ENCODE measurements at places on chromosomes 4 and X.

GRCh38 chr4:92864096-92864495, 560.3 kb downstream of the GRID2 start:
- DNase-seq = no peak

GRCh38 chr4:42824278-42824977, 68.1 kb upstream of the GRXCR1 start:
- DNase-seq = no peak

DNA sequence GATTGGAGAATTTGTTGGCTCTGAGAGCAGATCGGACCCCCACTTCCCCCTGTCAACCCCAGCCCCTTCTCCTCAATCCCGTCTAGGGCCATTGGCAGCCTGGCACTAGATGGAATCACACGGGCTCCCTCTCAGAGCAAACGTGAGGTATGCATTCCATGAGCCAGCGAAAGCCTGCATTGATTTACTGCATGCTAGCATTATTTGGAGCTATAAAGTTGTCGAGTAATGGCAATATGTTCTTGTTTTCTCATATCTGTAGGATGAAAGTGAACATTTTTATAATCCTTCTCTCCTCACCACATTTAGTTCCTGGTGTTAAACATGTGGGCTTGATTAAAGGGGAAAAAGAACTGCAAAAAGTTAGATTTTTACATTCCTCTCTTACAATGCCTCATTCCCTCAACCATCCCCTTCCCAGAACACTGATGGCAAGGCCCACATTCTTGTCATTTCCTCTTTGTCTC, 159.2 kb downstream of the SPRY1 start:
- DNase-seq = no peak

GRCh38 chr4:96916711-96917110, 1076.8 kb downstream of the PDHA2 start:
- DNase-seq = no peak

Data from AG08396 (cell line).